Stimulated activated CD4-positive, alpha-beta T cell treated with anti-CD3 and anti-CD28 coated beads, Interleukin-4, amount 100 ng/mL, for 24 hours (primary cell): ENCODE measurements at places on chromosomes 6 and 20.

DNA sequence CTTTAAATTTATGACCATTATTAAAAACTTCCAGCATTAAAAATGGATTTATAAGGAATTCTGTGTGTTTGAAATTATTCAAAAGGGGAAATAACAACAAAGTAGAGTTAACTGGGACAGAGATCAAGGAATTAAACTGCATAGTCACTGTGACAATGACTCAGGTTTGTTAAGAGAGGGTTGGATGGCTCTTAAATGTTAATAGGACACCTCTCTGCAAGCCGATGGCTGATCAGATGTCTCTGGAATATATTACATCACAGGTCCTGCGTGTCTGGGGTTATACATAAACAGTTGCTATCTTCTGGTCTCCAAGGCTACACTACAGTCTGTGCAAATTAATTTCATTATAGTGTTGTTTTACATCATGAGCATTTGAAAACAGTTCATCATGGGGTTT is 574.3 kb downstream of the COL12A1 start:
- no peak for DNase-seq

- no peak for DNase-seq
Observed at GRCh38 chr20:62995898-62996595, 10.7 kb downstream of the BHLHE23 start.

DNA sequence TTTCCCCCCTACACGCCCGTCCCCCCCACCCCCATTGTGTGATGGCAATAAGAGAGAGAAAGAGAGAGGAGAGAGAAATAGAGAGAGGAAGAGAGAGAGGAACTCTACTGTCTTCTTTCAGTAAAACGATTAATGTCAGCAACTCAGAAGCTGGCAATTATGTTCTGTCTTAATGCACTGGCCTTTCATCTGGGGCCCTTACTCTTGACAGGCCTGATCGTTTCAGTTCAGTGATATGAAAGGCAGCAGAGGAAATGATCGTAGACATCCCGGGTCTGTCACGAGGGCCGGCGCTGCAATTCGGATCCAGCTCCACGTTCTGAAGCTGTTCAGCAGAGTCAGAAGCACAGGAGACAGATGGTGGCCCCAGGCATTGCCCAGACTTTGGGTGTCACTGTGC is 308.9 kb downstream of the ZNF217 start:
- no peak for DNase-seq

DNA sequence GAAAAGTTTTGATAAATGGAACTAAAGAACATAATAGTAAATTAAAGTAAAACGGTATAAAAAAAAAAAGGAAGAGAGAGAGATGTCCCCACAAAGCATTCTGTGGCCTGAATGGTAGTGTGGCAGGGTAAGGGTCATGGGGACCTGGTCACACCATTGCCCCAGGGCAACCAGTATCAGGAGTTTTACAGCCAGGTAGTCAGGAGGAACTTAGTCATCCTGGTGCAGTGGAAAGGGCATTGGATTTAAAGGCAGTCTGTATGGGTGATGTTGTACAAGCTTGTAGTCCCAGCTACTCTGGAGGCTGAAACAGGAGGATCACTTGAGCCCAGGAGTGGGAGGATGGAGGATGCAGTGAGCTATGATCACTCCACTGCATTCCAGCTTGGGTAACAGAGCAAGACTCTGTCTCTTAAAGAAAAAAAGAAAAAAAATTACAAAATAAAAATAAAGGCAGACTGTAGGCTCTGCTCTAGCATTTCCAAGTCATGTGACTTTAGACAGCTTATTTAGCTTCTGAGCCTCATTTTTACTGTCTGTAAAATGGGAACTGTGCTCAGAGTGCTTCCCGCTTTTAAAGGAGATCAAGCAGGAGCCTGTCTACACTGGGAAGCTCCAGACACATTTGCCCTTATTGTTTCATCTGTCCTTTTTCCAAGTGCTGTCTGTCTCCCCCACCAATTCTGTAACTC is 112.8 kb upstream of the ARMC2 start:
- no peak for DNase-seq

DNA sequence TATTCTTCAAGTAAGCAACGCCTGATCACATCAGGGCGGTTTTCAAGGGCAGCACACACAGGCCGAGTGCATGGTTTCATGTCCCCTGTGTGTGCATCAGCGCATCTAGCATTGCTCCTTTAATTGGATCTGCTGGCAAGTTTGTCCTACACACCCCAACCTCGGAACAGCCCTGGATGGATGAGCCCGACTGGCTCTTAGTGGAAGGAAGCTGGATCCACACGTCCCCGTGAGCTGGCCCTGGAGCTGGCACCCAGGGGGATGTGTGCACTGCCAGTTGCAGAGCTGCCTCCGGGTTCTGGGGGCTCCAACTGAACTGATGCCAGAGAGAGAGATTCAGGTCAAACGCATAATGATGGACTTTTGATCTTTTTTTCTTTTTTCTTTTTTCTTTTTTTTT is 39.2 kb upstream of the QKI start:
- no peak for DNase-seq

DNA sequence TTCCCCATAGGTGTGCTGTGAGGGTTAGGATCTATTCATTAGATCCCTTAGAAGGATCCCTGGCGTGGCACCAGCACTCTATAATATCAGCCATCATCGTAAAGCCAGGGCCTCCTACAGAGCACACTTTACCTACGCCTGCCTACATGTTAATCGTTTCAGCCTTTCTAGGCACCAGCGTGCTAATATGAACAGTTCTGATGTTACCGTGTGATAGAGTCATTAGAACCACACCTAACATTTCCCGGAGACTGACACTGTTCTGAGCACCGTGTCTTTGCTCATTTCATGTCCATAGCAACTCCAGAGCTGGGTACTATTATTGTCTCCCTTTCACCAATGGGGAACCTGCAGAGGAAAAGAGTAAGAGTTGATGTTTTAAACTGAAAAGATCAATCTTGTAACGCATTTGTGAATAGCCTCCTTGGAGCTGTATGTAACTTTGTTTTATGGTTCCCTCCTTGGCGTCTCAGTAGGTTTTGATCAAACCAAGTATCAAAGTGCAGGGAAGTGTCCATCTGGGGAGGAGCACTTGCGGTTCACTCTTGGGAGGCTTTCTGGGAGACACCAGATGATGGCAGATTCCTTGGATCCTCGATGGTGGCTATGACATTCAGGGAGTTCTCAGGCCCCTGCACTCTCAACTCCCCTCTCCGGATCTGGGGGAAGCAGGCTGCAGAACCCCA is 73.8 kb upstream of the KCNG1 start:
- no peak for DNase-seq

DNA sequence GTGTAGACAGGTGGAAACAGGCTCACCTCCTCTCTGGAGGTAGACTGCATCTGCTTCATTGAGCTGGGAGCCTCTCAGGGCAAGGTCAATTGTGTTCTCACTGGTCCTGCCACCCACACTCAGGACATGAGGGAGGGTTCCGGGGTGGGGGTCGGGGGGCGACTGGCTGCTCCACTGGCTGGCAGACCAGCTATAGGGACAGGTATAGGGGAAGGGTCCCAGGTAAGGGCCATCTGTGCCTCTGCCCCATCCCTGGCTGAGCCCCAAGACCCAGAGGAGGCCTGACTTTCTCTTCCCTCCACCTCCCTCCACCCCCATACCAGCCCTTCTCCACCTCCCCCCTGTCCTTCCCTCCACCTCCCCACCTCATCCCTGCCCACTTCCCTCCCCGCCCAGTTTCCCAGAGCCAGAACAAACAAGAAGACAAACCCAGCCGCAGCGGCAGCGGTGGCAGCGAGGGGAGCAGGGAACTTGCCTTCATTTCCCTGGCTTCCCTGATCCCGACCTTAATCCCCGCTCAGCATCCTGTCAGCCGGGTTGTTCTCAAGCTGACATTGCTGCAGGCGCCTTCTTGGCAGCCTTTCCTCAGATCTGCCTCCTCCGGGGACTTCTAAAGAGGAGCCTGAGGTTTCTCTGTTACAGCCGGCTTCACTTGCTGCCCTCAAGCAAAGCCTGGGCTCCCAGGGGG is 18.3 kb upstream of the FOXP4 start:
- no peak for DNase-seq

- DNase-seq, result no peak
Observed at GRCh38 chr20:50009521-50010454, 27.0 kb downstream of the SNAI1 start.

- no peak for DNase-seq
Observed at GRCh38 chr6:52127957-52128356, 40.5 kb upstream of the PKHD1 start.

GRCh38 chr6:13914351-13914750 is 10.4 kb upstream of the RNF182 start:
- DNase-seq, result no peak

DNA sequence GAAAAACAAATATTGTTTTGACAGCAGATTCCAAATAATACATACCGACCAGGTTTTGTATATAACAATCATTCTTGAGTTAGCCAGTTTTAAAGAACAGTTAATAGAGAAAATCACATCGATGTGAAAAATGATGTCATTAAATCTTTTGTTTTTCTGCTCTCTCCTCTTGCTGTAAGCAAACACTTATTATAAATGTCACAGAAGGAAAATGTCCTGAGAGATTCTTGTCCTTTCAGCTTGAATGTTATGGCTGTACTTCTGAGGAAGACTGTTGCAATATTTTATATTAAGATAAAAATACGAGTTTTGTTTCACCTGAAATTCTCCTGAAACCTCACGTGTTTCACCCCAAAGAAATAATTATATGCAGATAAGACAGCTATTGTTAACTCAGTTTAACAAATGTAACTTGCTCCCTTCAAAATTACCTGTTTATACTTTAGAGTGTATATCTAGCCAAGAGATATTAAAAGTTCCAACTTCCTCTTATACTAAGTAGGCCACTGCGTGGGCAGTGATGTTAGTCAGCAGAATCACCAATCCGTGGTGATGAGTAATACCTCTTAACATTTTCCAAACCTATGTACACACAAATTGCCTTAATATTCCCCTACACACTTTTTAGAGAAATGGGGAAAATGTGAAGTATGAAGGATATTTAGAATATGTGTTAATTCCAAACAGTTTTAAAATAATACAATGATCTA is 1111.4 kb upstream of the CITED2 start:
- DNase-seq, result no peak

- DNase-seq, result peak; percentile 39
Observed at GRCh38 chr20:41004531-41005360, 23.9 kb upstream of the TOP1 start.
